Brain microvascular endothelial cell (primary cell): ENCODE measurements at places on chromosomes 1 and 21.

DNA sequence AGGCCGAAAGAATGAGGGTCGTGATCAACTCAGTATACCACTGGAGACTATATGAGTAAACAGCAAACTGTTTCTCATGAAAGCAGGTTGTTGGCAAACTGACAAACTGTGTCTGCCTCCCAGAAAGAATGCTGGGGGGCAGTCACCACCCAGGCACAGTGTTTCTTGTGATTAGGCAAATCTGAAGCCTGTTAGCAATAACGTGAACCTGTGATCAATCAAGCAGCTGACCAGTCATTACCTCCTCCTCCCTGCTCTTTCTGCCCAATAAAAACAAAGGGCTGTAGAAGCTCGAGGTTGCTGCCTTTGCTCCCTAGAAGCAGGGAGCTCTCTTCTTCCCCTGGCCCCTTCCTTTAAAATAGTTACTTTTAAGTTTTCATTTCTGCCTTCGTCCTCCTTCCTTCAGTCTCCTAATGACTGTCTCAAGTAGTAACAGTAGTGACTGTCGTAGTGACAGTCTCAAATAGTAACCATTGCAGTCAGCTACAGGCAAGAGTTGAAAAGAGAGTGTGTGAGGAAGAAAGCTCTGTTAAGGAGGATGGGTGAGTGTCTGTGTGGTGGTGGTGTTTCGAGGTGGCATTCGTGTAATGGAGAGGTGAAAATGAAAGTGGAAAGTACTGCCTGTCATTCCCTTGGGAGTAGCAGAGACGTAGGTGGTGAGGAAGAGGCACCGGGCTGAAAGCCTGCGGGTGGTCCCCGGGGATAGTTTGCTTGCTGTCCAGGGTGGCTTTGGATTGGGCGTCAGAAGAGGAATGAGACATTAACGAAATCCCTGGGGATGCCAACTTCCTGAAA is 14.5 kb downstream of the HHAT start:
- DNase-seq: no peak

- DNase-seq: peak; percentile 41
These were observed 52.8 kb upstream of the LYPLAL1 start for GRCh38 chr1:219120624-219121544.

DNA sequence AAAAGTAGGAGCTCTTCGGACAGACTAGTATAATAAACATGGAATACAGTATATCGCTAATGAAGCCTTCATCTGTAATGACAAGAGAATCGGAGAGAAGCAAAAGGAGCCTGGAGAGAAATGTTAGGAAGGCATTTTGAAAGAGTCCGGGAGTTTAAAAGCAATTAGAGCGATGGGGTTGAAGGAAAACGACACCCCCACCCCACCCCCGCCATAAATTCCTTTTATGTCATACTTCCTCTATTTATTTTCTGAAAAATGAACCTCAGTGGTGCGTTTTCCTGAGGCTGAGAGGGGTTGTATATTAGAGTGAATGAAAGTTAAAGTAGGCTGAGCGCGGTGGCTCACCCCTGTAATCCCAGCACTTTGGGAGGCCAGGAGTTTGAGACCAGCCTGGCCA is 635 bp upstream of the APH1A start:
- DNase-seq: no peak

- no peak for DNase-seq
These were observed 19.2 kb downstream of the EFCAB14 start for GRCh38 chr1:46699666-46700065.

DNA sequence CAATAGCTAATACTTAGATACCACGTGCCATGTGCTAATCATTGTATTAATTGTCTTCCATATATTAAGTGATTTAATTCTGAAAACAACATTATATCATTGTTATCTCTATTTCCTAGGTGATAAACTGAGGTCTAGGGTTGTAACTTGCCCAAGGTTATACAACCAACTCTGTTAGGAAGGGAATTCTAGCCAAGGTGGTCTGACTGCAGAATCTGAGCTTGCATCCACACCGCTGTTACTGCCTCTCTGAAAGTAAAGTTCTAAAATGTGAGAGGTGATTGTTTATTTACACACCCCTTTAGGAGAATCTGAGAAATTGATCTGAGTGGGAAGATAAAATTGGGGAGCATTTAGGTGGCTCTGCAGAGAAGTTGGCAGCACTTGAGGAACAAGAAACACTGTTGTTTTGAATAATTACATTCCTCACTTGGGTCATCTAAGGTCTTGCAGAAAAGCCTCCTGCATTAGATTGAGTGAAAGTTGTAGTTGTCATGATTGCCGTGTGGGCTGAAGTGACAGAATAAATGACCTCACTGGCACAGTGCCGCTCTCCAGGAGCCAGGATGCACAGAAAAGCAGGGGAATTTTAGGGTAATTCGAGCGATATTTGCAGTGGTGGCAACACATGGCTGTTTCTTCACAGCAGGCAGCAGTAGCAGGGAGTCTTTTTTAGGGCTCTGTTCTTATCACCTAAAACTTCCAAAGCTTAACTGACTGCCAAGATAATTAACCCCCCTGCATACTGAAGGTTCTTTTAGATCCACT is 121.7 kb downstream of the ADGRL4 start:
- peak; percentile 14 for DNase-seq

GRCh38 chr1:119367432-119368124 is 1.0 kb upstream of the HAO2 start:
- DNase-seq: no peak

GRCh38 chr1:87464022-87464490 is 135.4 kb downstream of the LMO4 start:
- no peak for DNase-seq

- DNase-seq: no peak
These were observed 151.3 kb downstream of the ETS2 start for GRCh38 chr21:38956856-38957571.

- DNase-seq: no peak
These were observed 669.6 kb downstream of the PTPRC start for GRCh38 chr1:199308349-199308846.

GRCh38 chr1:183058851-183059502 is 35.8 kb downstream of the LAMC1 start:
- DNase-seq: peak; percentile 68

GRCh38 chr1:147892216-147892615 is 10.4 kb upstream of the GJA8 start:
- DNase-seq: no peak

GRCh38 chr1:183306317-183307042 is 111.7 kb downstream of the NMNAT2 start:
- DNase-seq: no peak

GRCh38 chr1:191993549-191993948 is 164.7 kb upstream of the RGS18 start:
- no peak for DNase-seq
